ENCODE measurements at places on chromosomes 3 and 15. TPM values are rescaled to one million over a fixed set of nuclear protein-coding genes. Genes with fewer than 3 reads are reported as not detected.

Gene GDPGP1
- total RNA-seq, result 4.5 TPM

Gene MINAR1
- 0.59 TPM for total RNA-seq

Gene GPR171
- total RNA-seq, result not detected

Gene MOBP
- total RNA-seq, result 0.03 TPM

Gene NRROS
- 0.04 TPM for total RNA-seq

Gene ZPLD1
- not detected for total RNA-seq

Gene BBX
- total RNA-seq, result 13.3 TPM

Gene SKOR1
- total RNA-seq, result not detected

Gene CSPG4
- total RNA-seq, result 0.18 TPM

Gene RARB
- 16.5 TPM for total RNA-seq

Gene GPR149
- total RNA-seq, result not detected
